ENCODE measurements at places on chromosomes 2 and 18.

DNA sequence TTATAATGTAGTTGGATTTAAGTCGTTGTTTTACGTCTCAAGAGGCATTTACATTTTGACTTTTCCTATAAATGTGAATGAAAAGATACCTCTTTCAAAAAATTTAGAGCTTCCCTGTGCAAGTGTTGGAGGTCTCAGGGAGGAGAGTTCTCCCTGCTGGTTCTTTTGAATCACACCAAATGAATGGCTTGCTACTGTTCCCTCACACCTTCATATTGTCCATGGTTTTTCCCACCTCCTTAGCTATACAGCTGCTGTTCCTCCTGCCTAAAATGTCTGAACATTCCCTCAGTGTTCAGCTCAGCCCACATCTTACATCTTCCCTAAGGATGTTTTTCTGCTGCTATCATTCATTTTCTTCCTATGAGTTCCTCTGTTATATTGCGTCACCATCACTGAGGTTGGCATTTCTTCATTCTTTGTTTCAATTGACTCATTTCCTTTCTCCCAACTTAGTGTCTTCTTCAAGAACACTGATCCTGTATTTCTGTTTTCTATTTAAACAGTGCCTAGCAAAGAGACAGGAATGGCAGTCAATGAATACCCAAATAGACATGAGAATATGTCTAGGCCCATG is 46.0 kb downstream of the COX7A2L start:
- no peak for DNase-seq

DNA sequence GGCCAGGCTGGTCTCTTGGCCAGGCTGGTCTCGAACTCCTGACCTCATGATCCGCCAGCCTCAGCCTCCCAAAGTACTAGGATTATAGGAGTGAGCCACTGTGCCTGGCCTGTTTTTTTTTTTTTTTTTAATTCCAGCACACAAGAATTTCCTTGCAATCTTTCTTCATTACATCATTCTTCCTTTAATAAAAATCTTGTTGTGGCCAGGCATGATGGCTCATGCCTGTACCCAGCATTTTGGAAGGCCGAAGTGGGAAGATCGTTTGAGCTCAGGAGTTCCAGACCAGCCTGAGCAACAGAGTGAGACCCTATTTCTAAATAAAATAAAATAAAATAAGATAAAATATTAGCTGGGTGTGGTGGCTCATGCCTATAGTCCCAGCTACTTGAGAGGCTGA is 21.4 kb upstream of the PLEKHM3 start:
- no peak for DNase-seq

DNA sequence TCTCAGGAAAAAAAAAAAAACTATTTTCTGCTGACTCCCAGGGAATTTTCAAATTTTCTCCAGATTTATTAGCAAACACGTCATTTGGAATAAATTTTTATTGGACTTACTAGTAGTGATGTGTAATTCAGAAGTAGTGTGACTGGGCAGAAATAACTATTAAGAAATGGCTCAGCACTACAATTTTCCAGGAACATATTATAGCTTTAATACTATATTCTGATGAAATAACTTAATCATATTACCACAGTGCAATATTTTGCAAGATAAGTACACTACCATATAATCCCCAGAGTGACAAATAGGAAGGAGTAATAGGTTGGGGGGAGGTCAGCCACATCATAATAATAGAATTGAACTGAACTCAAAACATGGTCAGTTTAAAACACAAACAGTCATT is 19.7 kb upstream of the TNFAIP6 start:
- no peak for DNase-seq

DNA sequence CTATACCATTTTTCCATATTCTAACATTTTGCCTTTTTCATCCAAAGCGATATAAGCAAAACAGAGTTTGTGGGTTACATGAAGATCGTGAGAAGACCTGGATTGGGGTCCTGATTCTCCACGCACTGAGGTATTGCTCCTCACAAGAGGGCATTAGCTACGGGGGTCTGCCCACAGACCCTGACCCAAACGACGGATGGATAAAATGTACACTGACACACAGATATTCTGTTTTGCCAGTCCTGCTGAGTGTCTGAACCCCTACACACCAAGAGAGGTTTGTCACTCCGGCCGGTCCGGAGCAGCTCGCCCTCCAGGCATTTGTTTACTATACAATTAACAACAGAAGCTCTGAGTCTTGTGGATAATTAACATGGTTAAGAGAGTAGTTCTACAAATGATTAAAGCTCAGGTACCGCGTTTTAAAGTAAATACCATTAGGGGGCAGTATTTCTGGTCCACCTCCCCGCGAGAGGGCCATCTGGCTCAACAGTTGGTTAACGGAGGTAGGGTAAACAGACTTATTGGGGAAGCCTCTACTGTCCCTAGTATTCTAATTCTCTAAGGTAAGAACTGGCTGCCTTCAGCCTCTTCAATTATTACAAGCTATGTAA is 28.4 kb downstream of the SCYGR8 start:
- no peak for DNase-seq

- no peak for DNase-seq
Observed at GRCh38 chr2:64942693-64943092, 46.5 kb upstream of the SLC1A4 start.

- no peak for DNase-seq
Observed at GRCh38 chr2:197423307-197423706, 11.5 kb downstream of the SF3B1 start.

- DNase-seq = no peak
Observed at GRCh38 chr2:228681979-228682378, 500.5 kb upstream of the SPHKAP start.

GRCh38 chr2:200373973-200374416 is 67.5 kb downstream of the SPATS2L start:
- no peak for DNase-seq

DNA sequence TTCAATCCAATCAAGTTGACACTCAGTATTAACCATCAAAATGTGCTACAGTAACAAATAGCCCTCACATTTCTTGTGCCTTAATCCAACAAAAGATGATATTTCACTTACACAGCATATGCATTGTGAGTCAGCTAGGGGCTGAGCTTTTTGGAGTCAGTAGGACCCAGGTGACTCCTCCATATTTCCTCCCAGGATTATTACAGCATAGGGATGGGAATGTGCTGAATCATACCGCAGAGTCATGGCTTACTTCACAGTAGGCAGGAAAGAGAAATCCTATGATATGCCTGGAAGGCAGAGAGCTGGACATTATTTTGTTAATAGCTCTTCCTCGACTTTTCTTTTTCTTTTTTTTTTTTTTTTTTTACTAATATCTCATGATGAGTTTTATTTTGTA is 153.3 kb downstream of the TMEM182 start:
- DNase-seq = no peak

DNA sequence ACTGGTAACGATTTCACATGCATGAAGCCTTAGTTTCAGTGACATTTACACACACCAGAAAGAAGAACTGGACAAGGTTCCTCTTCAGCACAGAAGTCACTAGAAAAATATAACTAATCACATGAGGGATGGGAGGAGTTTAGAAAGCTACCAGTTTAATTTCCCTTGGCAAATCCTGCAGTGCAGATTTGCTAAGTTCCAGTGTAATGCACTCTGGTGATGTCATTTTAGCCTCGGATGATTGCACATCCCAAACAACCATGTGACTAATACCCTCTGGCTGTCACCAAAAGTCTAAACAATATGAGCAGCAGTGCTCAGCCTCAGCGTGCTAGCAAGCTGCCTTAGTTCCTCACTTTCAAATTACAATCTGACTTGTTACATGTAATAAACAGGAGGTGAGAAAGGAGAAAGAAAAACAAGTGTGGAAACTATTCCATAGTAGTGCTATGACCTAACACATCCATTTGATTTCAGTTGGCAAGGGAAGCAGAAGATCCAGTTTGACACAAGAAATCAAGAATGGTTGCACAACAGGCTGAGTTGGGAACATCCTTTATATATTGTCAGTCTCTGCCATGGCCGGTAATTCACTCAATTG is 35.3 kb upstream of the PPP1CB start:
- no peak for DNase-seq

DNA sequence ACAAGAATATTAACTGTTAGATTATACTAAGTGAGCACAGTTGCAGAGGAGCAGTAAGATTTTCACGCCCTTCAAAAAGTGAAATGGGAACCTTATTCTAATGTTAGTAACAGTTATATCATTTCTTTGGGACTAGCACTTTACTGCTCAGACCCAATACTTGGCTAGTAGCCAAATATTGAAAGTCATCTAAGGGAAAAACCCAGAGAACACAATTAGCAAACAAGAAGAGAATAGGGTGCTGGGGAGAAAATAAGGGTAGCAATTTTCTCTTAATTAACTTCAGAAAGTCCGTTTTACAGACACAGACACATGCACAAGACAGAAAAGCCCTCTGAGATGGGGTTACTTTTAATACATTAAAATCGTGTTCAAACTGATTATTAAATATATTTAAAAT is 71.8 kb downstream of the ID2 start:
- no peak for DNase-seq

GRCh38 chr2:51717312-51717711 is 685.4 kb upstream of the NRXN1 start:
- DNase-seq = no peak

GRCh38 chr2:19068206-19068605 is 290.2 kb downstream of the OSR1 start:
- no peak for DNase-seq

DNA sequence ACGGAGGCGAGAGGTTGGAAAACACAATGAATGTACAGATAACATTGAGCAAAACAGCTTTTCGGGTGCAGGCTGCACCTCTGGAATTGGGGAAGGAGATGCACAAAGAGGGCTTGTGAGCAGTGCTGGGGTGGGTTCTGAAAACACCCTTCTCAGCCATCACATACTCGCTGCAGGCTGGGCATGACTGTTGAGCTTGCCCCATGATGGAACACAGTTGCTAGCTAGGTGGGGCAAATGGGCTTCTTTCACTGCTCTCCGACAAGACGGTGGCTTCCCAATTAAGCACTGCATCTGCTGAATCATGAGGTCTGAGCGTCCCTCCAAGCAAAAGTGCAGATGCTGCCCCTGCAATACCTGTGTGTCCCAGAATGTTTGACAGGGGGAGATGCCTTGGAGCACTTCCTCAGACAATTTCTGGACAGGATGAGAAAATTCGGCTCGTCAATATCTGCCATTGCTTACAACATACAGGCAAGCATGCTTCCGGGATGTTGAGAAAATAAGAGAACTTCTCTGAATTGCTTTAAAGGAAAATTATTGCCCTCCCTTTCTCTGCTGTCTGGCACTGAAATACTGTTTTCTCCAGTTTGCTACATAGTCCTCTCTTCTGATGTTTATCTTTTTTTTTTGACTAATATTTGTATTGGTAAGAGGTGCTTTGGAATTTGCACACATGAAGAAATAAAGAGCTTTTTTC is 77.3 kb upstream of the SH3BP4 start:
- DNase-seq = no peak

DNA sequence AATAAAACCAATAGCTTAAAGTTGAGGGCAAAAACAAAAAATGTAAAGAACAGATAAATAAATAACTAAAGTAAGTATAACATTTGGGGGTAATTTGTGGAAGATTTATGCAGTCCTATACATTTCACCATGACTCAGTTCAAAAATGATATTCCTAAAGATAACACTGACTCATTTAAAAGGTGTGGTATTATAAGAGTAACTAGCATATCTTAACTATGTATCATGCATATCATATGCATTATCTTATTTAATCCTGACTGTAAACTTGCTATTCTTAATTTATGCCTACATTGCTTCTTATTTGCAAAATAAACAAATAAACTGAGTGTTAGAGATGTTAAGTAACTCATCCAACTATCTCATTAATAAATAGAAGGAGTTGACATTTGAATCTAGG is 726.5 kb upstream of the PKDCC start:
- no peak for DNase-seq

- DNase-seq = no peak
Observed at GRCh38 chr2:143875295-143876233, 644.4 kb downstream of the ZEB2 start.

GRCh38 chr2:120433816-120434290 is 87.9 kb downstream of the INHBB start:
- DNase-seq = no peak

GRCh38 chr2:72276356-72276755 is 128.7 kb upstream of the CYP26B1 start:
- DNase-seq = no peak

GRCh38 chr18:24346254-24346653 is 51.4 kb downstream of the OSBPL1A start:
- DNase-seq = no peak

GRCh38 chr2:191245869-191246531 is 796 bp downstream of the MYO1B start:
- peak; percentile 13 for DNase-seq

GRCh38 chr2:54597153-54597848 is 126.2 kb upstream of the EML6 start:
- no peak for DNase-seq

GRCh38 chr2:74457549-74458131 is 598 bp upstream of the WBP1 start:
- peak; percentile 55 for DNase-seq

Data from GM12892 (cell line).